ENCODE measurements at places on chromosomes 7 and 10.

- peak; percentile 34 for DNase-seq
Observed at GRCh38 chr10:71582019-71582418, 137.6 kb downstream of the C10orf105 start.

DNA sequence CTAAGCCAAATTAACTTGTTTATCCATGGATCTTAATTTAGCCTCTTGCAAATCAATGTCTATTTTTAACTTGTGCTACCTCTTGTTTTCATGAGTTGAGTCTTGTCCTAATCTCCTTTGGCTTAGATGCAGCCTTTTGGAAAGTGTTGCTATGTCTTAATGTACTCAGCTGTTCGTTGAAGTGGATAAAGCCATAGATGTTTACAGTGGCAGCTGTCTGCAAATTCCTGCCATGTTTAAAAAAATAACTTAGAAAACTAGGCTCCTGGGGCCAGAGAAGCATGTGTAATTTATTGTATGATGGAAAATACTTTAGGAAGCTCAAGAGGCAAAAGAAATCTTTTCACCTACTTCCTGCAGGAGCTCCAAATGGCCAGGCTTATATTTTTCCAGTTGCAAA is 253.1 kb upstream of the RHOBTB1 start:
- no peak for DNase-seq

DNA sequence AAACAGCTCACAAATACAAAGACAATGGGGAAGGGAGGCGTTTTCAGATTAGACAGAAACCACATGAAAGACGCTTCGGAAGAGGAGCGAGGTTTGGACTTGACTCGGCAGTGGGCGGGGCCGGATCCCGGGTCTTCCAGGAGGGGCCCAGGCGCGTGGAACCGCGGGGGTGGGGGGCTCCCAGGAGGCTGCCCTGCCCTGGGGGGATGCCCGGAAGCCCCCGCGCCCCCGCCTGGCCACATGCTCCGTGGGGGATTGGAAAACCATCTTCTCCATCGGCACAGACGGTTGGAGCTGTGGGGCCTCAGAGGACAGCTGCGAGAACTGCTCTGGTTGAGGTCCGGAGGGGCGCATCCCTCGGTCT is 186.0 kb upstream of the SHH start:
- no peak for DNase-seq

DNA sequence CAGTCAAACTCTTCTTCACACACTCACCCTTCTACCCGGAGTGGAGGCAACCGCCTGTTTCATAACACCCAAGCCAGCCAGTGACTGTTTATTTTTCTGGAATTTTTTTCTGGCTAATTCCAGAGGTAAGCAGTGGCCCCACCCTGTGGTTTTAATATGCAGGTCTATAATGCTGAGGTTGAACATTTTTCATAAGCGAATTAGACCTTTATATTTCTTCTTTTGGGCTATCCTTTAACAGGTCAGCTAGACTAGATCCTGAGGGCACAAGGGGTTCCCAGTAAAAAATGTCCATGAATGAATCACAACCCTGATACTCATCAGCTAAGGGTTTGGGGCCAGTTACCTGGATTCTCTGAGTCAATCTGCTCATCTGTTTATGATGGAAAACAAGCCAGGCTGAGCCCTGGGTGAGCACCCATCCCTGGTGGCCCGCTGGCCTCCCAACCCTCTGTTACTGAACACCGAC is 76.2 kb downstream of the GRB10 start:
- peak; percentile 16 for DNase-seq

- DNase-seq = no peak
Observed at GRCh38 chr10:44834131-44834530, 77.0 kb upstream of the TMEM72 start.

DNA sequence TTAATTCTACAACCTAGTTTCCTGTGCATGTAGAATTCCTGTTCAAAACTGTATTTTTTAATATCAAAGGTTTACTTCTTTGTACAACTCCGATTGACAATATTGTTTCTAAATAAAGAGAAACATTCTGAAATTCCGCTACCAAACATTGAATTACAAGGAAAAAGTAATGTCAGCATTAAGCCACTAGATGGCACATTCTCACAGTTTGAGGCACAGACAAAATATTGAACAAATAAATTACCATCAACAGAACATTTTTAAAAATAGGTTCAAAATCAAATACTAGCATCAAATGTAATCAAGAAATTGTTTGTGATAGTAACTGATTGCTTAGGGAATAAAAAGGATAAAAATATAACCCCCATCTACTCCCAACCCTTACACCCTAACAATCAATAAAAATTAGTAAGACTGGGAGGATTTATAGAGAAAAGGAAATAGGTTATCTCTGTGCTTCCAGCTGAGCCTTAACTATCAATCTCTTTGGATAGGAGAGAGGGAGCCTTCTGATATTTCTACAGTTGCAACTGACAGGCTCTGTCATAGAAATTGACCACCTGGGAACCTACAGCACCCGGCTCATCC is 86.6 kb upstream of the C7orf33 start:
- DNase-seq = peak; percentile 36

DNA sequence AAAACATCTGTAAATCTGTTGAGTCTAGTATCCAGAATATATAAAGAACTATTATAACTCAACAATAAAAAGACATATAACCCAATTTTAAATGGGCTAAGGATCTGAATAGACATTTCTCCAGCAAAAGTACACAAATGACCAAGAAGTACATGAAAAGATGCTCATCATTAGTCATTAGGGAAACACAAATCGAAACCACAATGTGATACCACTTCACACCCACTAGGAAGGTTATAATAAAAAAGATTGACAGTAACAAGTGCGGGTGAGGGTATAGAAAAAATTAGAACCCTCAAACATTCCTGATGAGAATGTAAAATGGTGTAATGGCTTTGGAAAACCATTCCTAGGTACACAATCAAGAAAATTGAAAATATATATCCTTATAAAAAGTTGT is 4.1 kb downstream of the XPNPEP1 start:
- DNase-seq = no peak

DNA sequence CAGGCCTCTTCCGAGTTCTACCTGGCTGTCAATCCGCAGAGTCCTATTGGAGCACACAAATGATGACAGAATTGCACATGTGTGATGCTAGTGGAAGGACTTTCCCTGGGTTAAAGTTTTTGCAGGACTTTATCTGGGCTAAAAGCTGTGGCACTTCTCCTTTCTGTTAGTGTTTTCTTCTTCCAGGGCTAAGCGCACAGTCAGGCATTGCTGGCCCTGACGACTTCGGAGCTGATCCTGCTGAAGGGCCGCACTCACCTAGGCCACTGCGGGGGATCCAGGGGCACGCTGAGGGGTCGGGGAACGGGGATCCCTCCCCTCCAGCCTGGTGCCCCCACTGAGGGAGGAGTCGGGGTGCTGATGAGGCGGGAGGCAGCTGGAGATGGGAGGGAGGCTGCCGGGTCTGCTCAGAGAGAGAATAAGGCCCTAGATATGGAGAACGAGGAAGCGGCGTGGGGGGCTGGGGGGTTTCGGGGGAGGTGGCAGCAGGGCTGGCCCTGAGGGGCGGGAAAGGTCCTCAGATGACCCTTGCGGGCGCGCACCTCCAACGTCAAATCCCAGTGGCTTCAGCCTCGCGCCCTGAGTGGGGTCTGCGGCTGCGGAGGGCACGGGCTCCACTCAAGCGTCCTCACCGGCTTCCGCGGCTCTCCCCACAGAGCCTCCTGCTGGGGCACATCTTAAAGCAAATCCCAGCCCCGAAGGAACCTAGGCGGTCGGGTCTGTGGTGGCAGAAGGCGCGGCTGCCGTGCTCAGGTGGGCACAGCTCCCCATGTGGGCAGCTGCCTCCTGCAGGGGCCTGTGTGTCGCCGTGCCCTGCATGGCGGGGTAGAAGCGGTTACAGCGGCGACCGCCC is 30.9 kb downstream of the AGR3 start:
- DNase-seq = no peak

DNA sequence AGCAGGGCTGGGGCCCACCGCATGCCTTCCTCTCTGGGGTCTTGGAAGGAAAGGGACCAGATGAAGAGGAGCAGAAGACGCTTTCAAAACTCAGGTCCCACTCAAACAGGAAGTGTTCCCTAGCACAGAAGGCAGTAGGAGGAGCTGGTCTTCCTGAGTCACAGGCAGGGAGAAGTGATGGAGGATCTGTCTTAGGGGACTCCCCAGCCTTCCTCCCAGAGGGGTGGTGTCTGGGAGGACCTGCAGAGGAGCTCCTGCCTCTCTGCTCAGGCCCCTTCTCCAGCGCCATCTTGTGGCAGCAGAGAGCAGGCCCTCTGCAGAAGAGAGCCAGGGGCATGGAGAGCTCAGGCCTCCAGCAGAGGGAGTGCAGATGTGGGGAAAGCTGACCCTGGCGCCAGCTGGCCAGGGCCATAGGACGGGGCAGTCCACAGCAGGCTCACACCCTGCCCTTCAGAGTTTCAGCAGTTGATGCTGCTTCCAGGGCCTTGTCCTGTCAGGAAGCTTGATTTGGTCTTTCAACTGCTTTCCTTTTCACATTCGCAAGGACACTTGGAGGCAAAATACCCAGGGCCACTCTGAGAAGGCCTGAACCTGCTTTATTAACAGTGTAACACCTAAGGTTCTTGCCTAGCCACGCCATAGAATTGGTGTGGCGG is 62.2 kb upstream of the TARP start:
- peak; percentile 84 for DNase-seq

DNA sequence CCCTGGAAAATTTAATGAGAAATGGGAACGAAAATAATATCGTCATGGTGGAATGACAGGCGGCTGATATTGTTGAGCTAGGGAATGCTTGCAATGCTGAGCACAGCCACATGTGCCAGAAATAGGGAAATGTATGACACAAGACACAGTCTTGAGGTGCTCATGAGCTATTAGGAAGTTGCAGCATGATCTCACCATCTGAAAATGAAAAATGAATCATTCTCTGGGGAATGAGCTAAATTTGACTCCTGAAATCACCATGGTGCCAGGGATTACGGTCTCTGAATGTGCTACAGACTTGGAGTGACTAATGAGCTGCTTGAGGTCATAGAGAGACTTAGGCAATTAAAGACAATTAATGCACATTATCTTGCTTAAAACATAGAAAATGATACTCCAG is 845.0 kb downstream of the CNTNAP2 start:
- DNase-seq = peak; percentile 93

DNA sequence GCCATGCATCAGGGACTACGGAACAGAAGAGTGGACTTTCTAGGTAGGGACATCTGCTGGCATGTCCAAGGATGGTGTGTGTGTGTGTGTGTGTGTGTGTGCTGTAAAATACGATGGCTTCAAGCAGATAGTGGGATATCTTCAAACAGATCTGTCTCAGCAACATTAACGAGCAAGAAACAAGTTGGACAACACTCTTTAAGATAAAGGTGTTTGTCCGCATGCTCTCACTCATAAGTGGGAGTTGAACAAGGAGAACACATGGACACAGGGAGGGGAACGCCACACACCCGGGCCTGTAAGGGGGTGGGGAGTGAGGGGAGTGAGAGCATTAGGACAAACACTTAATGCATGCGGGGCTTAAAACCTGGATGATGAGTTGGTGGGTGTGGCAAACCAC is 89.8 kb upstream of the AKR1E2 start:
- DNase-seq = no peak

DNA sequence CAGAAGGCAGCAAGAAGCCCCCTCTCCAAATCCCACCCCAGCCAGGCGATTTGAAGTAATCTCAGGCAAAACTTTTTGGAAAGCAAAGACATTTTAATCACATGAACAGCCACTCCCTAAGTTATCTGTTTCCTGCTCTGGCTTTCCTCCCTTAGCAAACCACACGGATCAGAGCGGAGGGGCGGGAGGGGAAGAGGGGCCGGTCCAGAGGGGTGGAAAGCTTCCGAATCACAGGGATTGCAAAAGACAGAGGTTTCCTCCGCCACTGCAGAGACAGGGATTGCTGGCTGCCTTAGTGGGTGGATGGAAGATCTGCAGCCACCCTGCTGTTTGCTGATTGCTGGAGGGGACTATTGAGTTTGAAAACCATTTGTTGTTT is 41.2 kb downstream of the ZCCHC24 start:
- DNase-seq = peak; percentile 89

GRCh38 chr7:121519548-121520521 is 123.7 kb upstream of the FAM3C start:
- no peak for DNase-seq

- no peak for DNase-seq
Observed at GRCh38 chr10:61987951-61988379, 86.5 kb downstream of the ARID5B start.

DNA sequence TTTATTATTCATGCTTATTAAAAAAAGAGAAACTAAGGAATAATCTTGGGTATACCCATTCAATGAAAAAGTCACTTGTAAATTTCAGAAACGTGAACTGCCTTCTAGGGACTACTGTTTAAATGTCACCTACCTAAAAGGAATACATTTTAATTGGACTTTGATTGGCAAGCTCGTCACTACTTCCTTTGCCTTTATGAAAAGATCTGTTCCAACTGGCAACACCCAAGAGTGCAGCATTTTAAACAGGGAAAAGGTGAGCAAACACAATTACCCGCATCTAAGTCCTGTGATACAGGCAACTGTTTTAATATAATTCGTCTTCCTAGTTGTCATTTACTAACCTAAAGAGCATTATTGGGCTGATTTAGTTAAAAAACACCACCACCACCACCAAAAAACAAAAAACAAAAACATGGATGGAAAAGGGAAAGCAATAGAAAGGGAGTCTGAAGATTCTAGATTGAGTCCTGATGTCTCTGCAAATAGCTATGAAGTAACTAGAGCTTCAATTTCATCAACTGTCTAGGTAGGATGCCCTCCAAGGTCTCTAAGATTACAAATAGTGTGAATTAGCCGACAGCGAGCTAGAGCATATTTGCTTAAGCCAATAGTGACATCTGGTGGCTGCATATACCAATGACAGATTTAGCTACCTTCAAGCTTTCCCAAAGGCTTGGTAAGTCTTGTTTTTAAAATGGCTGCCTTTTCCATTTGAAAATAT is 33.8 kb upstream of the ICA1 start:
- DNase-seq = peak; percentile 82

DNA sequence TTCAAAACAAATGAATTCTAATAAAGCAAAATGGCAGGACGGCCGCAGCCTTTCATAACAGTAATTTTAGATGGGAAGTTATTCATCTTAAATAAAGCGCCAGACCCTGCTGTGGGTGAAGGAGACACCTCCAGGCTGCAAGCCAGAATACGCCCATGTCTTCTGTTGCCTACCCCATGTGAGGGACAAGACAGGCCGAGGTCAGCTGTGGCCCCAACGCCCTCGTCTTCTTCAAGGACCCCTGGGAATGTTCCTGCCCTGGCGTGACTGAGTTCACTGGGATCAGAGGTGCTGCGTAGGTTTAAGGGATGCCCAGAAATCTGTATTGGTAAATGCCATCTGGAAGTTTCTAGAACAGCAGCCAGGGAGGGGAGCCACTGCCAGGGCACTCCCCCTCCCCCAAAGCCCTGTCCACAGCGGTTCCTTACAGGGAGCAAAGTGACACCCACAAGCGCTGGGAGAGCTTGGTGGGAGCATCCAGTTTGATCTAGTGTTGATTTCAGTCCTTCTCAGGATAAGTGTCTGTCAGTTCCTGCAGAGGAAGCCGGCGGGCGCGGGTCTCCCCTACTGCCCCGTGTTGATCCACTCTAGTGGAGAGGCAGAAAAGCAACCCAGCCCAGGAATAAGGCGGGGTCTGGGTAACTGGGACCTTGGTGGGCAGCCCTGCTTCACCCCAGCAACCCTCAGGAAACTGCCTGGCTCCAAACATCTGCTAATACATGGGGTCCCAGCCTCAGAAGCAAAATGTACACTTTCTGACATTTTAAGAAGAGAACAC is 20.6 kb downstream of the PAPOLB start:
- DNase-seq = no peak

All from AG10803 (cell line).